AG08396 (cell line): ENCODE measurements at places on chromosomes 5 and 9.

GRCh38 chr9:68705531-68706362 lies 707 bp downstream of the PIP5K1B start:
- DNase-seq, result peak; percentile 22

DNA sequence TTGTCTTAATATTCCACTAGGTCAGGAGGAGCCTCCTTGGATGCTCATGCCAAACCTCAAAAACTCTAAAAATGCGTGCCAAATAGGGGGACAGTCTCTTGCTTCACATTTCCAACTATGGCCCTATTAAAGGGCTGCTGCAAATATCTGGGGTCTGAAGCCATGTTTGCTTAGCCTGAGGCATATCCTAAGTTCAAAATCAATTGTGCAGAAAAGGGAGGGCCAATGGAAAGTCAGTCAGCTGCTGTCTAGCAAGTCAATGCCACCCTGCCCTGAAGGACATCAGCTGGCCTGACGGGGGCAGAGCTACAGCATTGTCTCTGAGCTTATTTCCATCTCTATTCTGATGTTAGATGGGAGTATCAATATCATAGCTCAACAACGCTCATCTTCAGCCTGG lies 93.6 kb downstream of the SH3TC2 start:
- DNase-seq, result no peak

DNA sequence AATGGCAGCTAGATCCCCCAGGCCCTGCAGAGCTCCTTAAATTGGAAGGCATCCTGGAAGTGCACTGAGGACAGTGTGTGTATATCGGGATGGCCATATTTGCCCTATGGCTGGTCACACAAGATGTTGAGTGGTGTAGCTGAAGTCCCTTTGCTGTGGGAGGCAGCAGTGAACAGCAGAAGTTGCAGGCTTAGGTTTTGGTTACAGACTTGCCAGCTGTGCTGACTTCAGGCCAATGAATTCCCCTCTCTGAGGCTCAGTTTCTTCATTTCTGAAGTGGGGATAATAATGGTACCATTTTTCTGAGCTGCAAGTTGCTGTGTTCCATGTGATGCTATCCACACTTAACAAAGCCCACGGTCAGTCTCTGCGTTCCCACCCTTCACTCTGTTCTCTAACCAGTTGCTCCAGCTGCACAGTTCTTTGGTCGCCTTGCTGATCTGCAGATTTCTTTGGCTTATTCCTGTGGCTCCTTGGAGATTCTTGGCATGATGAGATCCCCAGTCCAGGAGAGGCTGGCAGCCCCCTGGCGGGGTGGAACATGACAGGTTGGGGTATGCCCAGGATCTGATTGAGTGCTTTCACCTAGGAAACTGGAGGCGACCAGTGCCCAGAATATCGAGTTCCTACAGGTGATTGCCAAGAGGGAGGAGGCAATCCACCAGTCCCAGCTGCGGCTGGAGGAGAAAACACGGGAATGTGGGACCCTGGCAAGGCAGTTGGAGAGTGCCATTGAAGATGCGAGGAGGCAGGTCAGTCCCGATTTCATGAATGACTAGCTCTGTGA lies 6.5 kb upstream of the GLE1 start:
- no peak for DNase-seq

DNA sequence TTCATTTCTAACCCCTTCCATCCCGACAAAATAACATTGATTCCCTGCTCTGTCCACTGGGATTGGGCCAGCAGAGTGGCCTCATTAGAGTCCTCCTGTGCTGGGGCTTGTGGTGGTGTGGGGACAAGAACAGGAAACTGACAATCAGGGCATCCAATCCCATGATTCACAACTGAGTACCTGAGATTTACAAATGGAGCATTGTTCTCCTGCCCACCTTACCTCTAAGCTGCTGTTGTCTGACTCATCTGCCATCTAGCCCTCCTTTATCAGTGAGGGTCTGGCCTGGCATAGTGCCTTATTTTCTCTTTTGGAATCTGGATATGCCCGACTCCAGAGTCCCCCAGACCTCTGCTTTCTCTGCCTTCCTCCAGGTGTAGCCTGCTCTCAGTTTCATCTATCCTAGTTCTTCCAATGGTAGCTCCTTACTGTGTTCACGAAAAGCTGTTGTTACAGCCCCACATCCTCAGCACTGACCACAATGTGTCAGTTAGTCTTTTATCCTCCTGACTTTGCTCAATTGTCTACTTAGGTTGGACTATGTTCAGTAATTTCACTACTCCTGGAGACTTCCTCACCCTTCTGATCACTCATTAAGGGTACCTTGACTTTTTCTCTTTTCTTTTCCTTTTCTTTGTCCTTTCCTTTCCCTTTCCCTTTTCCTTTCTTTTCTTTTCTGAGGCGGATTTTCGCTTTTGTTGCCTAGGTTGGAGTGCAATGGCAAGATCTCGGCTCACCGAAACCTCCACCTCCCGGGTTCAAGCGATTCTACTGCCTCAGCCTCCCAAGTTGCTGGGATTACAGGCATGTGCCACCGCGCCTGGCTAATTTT lies 13.4 kb downstream of the WNT8A start:
- DNase-seq, result no peak

DNA sequence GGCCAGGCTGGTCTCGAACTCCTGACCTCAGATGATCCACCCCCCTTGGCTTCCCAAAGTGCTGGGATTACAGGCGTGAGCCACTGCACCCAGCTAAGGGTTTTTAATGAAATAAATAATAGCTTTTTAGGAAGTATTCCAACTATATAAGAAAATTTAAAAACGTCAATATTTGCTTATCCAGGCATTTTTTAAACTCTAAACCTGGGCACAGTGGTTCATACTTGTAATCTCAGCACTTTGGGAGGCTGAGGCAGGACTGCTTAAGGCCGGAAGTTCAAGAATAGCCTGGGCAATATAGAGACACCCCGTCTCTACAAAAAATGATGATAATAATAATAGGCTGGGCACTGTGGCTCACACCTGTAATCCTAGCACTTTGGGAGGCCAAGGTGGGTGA lies 14.2 kb downstream of the SKP1 start:
- DNase-seq, result no peak

DNA sequence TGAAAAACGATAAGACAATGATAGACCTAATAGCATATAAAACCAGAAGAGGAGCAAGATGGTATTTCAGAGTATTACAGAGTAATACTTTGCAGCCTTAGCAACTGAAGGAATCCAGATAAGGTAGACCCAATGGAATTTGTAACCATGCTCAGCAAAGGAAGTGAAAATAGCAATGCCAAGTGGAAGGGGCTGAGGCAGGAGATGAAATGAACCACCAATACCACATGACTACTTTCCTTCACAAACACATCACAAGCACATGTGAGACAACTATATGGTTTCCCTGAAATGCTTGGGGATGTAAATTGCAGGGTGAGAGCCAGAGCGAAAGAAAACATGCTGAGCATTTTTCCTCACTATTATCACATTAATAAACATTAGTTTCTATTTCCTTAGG lies 79.8 kb upstream of the MELK start:
- no peak for DNase-seq

DNA sequence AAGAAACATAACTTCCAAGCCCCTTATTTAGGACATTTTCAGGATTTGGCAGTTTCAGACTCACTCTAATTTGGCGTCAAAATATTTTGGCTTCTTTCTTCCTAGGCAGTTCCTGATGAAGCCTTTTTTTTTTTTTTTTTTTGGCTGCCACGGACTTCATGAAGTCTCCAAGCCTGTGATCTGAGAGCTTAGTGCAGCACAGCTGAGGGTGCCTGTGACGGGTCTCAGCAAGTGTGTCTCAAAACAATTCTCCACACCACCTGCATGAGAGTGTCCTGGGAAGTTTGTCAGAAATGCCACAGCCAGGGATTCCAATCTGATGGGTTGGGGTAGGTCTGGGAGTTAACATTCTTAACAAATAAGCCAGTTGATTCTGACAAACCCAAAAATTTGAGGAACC lies 6.0 kb upstream of the ESM1 start:
- no peak for DNase-seq

- peak; percentile 70 for DNase-seq
These were observed 89.7 kb upstream of the CCNG1 start for GRCh38 chr5:163347671-163348070.

- DNase-seq, result no peak
These were observed 4.0 kb upstream of the TOR1B start for GRCh38 chr9:129798973-129799372.

- no peak for DNase-seq
These were observed 178.7 kb downstream of the SPATA31D1 start for GRCh38 chr9:82167296-82167695.

- no peak for DNase-seq
These were observed 34.0 kb downstream of the BOD1 start for GRCh38 chr5:173582216-173583111.

- no peak for DNase-seq
These were observed 354.0 kb downstream of the NPR3 start for GRCh38 chr5:33065131-33065530.

- peak; percentile 46 for DNase-seq
These were observed 114.4 kb downstream of the VPS13A start for GRCh38 chr9:77291714-77292113.

DNA sequence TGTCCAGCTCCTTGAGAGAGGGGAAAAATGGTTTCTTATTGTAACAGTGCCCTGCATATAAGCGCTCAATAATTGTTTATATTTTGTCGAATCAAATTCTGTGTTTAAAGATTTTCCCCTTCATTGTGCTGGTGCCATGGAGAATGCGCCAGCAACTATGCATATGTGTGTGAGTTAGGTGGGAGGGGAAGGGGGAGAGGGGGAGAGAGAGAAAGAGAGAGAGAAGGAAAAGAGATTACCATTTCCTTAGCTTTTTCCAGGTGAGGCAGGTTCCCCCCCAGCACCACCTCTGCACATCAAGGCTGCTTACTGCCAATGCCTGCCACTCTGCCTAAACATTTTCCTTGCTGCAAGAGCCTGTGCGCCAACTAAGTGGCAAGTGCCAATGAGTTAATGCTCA lies 111.0 kb downstream of the PJA2 start:
- no peak for DNase-seq

DNA sequence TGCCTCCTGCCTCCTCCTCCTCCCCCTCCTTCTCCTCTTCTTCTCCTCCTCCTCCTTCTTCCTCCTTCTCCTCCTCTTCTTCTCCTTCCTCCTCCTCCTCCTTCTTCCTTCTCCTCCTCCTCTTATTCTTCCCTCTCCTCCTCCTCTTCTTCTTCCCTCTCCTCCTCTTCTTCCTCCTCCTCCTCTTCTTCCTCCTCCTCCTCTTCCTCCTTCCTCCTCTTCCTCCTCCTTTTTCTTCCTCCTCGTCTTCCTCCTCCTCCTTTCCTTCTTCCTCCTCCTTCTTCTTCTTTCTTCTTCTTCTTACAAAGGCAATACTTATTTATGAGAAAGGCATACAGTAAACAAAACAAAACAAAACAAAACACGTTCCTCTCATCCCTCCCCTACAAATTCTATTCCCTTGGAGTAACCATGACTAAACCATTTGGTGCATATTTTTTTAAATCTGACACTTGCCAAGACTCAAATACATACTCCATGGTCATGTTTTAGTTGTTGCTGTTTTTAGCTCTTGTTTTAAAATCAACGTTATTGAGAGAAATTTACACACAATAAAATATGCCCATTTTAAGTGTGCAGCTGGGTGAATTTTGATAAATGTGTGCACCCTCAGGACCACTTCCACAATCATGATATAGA lies 135.6 kb downstream of the FOXD1 start:
- DNase-seq, result no peak

DNA sequence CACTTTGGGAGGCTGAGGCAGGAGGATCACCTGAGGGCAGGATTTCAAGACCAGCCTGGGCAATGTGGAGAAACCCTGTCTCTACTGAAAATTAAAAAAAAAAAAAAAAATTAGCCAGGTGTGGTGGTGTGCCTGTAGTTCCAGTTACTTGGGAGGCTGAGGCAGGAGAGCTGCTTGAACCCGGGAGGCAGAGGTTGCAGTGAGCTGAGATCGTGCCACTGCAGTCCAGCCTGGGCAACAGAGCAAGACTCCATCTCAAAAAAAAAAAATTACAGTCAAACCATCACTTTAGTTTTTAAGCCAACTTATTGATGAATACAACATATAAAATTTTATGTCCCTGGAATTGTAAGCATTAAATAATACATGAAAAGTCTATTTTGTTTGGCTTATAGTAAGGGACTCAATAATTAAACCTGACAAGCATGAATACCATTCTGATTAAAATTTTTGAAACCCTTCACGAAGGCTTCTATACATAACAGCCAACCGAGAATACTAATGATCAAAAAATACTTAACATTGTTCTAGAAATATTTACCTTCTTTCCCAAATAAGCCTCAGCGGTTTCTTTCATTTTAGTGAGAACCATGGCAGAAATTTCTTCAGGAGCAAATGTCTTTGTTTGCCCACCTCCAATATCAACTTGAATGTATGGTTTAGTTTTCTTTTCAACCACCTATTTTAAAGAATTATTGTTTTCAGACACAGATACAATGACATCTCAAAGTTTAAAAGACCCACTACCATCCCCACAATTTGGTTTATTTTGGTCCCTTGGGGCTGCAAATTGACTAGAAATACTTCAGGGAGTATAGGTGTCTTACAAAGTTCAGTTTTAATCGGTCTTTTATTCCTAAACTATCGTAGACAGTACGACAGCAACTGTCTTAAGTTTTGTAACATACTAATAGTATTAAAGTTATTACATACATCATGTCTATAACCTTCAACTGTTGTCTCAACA lies 1.2 kb downstream of the HSPA5 start:
- DNase-seq, result no peak

GRCh38 chr5:43676083-43676840 lies 73.3 kb downstream of the NNT start:
- no peak for DNase-seq

DNA sequence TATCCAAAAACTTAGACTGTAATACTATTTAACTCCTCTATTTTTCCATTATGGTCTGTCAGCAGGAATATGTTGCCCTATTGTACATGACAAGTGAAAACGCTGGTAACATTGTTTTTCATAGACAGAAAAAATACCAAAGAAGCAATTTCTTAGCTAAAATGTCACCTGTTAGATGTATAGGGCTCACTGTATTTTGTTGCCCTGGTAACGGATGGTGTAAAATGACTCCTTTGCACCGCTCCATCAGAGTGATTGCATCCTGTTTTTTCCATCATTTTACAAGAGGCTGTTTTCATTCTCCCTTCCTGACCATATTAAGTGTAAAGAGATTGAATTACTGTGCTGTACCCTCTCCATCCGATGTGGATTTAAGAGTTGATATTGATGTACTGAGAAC lies 460.1 kb upstream of the TLE4 start:
- DNase-seq, result no peak

GRCh38 chr9:97441729-97442128 lies 29.8 kb downstream of the TDRD7 start:
- no peak for DNase-seq

- DNase-seq, result no peak
These were observed 234.9 kb downstream of the FAM170A start for GRCh38 chr5:119864286-119864685.

- DNase-seq, result no peak
These were observed 930 bp downstream of the SARDH start for GRCh38 chr9:133737071-133737773.

DNA sequence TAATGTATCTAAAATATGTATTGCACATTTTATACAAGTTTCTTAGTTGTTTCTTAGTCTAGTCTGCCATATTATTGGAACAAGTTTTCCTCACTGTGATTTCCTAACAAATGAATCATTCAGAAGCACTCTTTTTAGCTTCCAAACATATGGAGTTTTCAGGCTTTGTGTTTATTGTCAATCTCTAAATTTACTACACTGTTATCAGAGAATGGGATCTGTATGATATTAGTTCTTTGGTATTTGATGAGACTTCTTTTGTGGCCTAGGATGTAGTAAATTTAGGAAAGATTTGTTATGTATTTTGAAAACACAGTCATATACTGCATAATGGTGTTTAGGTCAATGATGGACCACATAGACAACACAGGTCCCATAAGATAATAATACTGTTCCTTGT lies 25.7 kb downstream of the SREK1IP1 start:
- DNase-seq, result no peak
